ENCODE measurements at places on chromosomes 5 and 9.

GRCh38 chr5:135900276-135900675 lies 4.6 kb upstream of the IL9 start:
- DNase-seq, result no peak

- no peak for DNase-seq
These were observed 58.9 kb upstream of the RAPGEF6 start for GRCh38 chr5:131693894-131694293.

DNA sequence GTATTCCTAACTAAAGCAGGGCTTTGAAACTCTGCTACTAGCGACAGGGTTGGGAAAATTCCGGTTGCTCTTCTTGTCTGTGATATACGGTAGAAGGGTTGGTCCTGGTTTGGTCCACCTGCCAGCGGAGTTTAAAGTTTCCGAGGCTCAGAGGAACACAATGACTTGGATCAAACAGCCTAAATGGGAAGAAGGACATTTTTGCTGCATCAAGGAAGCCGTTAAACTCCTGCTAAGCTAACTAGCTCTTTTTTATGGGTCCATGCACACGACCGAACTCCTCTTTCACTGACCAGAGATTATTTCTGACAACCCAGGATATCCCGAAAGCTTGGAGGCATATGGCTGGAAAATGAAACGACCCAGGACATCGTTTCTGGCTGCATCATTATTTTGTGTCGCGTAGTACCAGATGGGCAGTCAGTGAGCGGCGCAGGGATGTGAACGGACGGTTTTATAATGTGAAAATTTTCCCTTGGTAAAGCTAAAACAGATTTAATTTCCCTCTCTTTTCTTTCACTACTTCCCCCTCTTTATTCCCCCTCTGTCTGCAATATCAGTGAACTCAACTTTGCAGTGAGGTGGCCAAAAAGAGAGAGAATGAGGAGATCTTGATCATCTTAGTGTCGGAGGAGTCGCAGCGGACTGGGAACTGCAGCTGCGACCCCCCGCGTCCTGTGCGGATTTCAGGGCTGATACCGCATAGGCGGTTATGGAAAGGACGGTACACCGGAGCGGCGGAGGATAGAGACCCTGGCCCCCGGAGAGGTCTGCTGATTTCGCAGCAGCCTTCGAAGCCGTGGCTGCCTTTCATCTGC lies at the start of gene LURAP1L:
Gene LURAP1L, plus strand, starts transcription at position 160 of the 818 bp plus-strand sequence. CDS start 696 bp downstream, outside the sequence.
- DNase-seq, result no peak

DNA sequence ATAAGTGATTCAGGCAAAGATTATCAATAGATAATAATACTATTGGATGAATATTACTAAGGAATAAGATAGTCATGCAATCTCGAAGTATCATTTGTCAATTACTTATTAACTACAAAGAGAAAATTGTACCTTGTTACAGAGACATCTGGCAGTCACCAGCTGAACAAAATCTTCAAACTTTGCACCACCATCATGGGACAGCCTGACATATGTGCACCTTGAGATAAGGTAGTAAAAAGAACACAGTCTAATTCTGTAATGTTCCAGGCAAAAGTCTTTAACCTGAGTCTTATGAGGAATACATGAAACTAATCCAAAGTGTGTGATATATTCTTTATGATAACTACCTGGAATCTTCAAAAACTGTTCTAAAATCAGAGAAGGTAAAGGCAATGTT lies 423.0 kb upstream of the ZNF608 start:
- DNase-seq, result no peak

- no peak for DNase-seq
These were observed 574.8 kb downstream of the PSAT1 start for GRCh38 chr9:78871452-78872331.

- no peak for DNase-seq
These were observed 53.3 kb downstream of the FOXD1 start for GRCh38 chr5:73395256-73395655.

- no peak for DNase-seq
These were observed 34.6 kb downstream of the SGCD start for GRCh38 chr5:156361436-156362109.

GRCh38 chr5:17872204-17872603 lies 237.9 kb downstream of the TAF11L14 start:
- DNase-seq, result no peak

GRCh38 chr5:44663991-44664710 lies 144.6 kb upstream of the MRPS30 start:
- DNase-seq, result no peak

DNA sequence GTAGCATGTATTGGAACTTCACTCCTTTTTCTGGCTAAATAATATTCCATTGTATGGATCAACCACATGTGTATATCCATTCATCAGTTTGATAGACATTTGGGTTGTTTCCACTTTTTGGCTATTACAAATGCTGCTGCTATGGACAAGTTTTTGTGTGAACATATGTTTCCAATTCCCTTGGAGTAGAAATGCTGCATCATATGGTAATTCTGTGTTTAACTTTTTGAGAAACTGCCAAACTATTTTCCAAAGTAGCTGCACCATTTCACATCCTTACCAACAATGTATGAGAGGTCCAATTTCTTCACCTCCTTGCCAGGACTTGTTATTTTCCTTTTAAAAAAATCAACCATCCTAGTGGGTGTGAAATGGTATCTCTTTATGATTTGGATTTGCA lies 8.4 kb downstream of the FRRS1L start:
- DNase-seq, result no peak

- DNase-seq, result no peak
These were observed 122.2 kb downstream of the LHX2 start for GRCh38 chr9:124133727-124134126.

- no peak for DNase-seq
These were observed 377.5 kb upstream of the RIOK2 start for GRCh38 chr5:97560599-97560993.

- DNase-seq, result no peak
These were observed 898.0 kb upstream of the C9orf72 start for GRCh38 chr9:28471261-28471660.

GRCh38 chr5:138051441-138052296 lies 18.8 kb upstream of the FAM13B start:
- DNase-seq, result no peak

DNA sequence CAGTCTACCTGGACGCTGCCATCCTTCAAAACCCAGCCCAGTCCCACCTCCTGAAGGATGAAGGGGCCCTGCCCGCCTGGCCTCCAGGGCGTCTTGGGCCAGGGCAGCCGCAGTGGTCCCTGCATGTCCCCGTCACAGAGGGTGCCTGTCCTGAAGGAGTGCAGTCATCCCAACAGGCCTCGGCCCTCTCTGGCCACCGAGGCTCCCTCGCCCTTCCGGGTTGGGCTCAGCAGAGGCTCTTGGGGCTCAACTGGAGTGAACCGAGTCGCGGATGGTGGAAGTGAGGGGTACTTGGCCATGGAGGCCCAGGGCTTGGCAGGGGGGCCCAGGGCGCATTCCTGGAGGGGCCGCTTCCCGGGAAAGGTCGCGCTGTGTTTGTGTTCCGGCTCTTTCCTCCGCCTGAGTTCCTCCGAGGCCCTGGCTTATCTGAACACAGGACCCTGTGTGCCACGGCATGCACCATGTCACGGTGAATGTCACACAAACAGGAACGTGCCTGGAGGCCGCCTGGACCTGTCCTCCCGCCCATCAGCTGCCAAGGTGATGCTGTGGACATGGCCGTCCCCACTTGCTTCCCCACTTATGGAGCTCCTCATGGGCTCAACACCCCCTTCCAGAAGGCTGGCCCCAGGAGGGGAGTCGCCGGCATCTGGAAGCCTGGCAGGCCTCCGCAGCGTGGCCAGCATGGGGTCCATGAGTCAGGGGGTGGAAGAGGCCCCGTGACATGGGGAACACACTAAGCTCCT lies 25.7 kb upstream of the OBP2B start:
- no peak for DNase-seq

- DNase-seq, result no peak
These were observed 84.3 kb downstream of the GALNT10 start for GRCh38 chr5:154274828-154275185.

GRCh38 chr5:158100373-158100888 lies 241.5 kb upstream of the CLINT1 start:
- no peak for DNase-seq

DNA sequence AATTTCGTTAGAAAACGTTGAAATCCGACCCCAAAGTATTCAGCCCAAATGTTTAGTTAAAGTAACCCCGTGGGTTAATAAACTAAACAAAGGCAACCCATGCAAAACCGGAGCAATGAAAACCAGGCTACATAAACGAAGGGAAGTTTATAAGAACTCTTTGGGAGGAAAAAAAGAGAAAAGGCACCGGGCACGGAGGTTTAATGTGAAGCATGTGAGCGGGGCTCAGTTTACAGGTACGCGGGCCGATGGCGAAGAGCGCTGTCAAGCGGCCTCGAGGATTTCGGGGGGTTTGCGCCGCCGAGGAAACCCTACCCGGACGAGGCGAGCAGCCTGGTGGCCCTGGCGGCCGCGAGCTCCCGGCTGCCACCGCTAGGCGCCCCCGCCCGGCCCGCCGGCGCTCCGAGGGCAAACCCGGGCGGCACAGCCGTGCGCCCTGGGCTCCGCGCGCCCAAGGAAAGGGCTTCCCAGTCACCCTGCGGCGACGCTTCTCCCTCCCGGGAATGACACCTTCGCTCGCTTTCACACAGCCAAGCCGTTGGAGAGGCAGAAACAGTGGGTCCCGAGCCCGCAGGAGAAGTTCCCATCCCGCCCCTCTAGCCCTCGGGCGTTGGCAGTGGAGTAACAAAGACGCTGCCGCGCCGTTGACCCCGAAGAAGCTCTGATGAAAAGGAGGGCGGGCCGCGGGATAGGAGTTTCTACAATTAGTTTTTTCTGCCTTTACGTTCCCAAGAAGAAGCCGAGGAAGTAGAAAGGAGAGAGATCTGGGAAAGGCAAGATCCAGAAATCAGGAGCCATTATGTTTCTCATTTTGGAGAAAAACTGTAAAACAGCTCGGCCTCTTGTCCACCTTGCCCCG lies 126.0 kb downstream of the TMEM174 start:
- DNase-seq, result no peak

DNA sequence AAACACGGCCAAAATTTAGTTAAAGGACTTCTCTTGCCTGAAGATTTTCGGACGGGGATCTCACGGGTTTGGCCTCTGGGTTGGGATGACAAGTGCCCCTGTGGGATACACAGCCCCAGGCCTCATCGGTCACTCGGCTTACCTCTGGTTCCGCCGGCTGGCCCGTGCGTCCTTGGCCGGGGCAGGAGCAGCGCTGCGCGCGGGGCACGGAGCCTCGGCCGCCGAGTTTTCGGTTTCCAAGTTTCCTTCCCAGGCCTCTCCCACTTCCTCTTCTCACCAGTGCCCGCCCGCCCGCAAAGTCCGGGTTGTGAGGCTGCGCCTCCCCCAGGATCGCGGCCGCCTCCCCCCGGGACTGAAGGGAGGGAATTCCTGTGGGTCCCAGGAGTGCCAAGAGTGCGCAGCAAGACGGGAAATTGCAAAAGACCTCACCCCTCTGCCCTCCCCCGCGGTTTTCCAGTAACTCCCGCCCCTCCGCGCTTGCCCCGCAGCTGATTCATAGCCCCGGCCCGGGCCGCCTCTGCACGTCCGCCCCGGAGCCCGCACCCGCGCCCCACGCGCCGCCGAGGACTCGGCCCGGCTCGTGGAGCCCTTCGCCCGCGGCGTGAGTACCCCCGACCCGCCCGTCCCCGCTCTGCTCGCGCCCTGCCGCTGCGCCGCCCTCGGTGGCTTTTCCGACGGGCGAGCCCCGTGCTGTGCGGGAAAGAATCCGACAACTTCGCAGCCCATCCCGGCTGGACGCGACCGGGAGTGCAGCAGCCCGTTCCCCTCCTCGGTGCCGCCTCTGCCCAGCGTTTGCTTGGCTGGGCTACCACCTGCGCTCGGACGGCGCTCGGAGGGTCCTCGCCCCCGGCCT lies at the start of gene OSMR:
Gene OSMR, plus strand, starts transcription at position 487 of the 853 bp plus-strand sequence. CDS start 23,033 bp downstream, outside the sequence.
- no peak for DNase-seq

DNA sequence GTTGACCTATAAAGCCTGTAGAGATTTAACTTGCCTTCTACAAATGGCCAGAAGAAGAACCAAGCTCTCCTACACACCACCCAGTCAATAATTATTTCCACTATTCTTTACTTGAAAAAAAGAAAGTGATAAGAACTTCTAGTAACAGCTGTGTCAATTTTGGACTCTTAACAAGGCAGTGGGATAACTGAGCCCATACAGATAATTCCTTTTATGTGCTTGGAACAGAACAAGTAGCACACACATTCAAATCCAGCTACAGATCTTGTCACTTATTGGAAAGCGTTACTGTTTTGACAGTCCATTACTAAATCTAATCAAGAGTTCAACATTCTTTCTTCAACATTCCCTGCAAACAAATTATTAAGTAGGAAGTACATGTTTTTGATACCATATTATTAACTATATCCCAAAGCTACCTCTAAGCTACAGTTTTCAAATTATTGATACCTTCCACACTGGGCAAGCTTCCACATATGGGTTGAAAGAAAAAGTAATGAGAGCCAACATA lies 6.3 kb downstream of the PTGER4 start:
- DNase-seq, result no peak

GRCh38 chr9:99431103-99431502 lies 209.0 kb downstream of the SEC61B start:
- no peak for DNase-seq

DNA sequence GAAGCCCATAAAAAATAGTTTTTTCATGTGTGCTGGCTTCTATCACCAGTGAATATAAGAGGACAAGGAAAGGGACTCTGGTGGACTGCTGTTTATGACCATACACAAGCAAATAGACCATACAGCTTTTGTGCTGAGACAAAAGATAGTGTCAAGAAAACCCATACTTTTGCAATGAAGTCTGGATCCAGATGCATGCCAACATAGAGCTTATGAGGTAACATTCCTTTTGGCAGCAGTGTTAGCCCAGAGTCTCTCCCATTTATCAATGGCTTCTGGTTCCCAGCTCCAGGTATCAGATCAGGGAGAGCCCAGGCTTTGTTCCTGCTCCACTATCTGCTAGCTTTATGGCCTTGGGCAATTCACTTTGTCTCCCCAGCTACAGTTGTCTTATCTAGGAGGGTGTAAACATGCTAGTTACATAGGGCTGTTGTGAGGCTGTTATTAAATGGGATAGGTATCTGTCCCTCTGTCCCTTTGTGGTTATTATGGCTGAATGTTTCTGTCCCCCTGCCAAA lies 55.6 kb downstream of the CCDC192 start:
- no peak for DNase-seq

- no peak for DNase-seq
These were observed 63.5 kb upstream of the MOCS2 start for GRCh38 chr5:53173083-53173482.

DNA sequence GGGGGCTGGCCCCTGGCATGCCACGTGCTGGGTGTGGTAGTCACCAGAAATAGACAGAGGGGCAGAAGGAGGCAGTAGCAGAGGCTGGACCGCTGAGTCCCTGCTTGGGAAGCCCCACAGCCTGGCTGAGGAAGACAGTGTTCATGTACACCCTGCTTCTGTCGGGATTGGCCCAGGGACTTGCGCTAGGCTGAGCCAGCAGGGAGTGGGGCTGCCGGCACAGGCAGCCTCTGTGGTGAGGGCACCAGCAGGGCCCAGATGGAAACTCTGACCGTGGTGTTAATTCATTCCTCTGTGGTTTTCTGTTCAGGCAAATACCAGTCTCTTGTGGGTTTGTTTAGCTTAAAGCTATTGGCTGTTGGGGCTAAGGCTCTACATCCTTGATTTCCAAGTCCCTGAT lies 108.6 kb upstream of the RAD23B start:
- no peak for DNase-seq
